Activated CD8-positive, alpha-beta T cell treated with anti-CD3 and anti-CD28 coated beads for 36 hours (primary cell): ENCODE measurements at places on chromosomes 12 and 14. TPM values are rescaled to one million over a fixed set of nuclear protein-coding genes. Genes with fewer than 3 reads are reported as not detected.
A peak's percentile ranks its signal among the peaks of the same experiment; 100 is the strongest.

Gene KRT79
- 0.87 TPM for total RNA-seq

Gene PLBD1
- total RNA-seq, result 0.14 TPM

Gene OTOGL
- not detected for total RNA-seq

Gene GARIN6
- total RNA-seq, result not detected

GRCh38 chr12:25283006-25283405 lies 32.3 kb upstream of the KRAS start:
- no peaks in the 10 kb centered on the region for H3K27me3 ChIP-seq
- H3K27ac ChIP-seq, result no peak overlapping the region
- no peak for DNase-seq
- no peak overlapping the region for H3K4me3 ChIP-seq

DNA sequence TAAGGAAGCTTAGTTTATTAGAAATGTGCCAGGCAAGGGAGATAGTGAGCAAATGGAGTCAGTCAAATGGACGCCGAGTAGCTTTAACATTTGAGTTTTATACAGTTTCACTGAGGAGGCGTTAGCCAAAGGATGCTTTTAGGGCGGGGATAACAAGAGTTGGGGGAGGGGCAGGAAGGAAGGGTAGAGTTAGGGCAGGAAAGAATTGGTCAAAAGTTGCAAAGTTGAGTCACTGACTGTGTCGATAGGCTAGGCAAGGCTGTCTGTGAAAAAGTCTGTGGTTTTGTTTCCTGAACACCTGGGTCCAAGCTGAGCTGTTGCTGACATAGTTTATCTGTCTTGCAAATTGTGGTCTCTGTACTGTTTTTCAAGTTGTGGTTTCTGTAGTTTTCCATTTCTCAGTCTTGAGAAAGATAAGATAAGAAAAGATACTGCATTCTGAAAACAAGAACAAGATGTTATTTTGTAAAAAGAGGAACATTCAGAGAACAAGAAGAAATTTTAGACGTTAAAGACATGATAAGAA lies 62.6 kb upstream of the RESF1 start:
- peak; percentile 94 for DNase-seq
- peak overlapping the region; percentile 43 for H3K4me3 ChIP-seq

DNA sequence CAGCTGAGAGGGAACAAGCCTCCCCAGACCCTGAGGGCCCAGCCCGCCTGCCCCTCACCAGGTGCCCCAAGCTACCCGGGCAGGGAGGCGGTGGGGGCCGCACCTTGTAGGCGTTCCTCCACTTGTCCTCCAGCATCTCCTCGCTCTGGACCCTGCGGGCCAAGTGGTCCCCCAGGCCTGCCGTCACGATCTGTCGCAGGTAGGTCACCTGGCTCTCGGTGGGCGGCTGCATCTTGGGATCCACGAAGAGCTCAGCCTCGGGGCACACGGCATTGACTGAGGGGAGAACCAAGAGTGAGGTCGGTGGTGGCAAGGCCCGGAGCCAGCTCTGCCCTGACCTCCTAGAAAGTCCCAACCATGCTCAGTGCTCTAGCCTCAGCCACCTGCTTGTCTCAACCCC lies 36.6 kb downstream of the DHX37 start:
- DNase-seq, result no peak
- no peak overlapping the region for H3K27ac ChIP-seq
- H3K4me1 ChIP-seq, result no peaks in the 10 kb centered on the region
- no peaks in the 10 kb centered on the region for H3K27me3 ChIP-seq

GRCh38 chr14:99875421-99875820 lies 82.2 kb downstream of the EML1 start:
- H3K27ac ChIP-seq, result no peak overlapping the region
- no peak for DNase-seq
- no peak overlapping the region for H3K4me3 ChIP-seq
- no peaks in the 10 kb centered on the region for H3K36me3 ChIP-seq
- no peaks in the 10 kb centered on the region for H3K4me1 ChIP-seq

DNA sequence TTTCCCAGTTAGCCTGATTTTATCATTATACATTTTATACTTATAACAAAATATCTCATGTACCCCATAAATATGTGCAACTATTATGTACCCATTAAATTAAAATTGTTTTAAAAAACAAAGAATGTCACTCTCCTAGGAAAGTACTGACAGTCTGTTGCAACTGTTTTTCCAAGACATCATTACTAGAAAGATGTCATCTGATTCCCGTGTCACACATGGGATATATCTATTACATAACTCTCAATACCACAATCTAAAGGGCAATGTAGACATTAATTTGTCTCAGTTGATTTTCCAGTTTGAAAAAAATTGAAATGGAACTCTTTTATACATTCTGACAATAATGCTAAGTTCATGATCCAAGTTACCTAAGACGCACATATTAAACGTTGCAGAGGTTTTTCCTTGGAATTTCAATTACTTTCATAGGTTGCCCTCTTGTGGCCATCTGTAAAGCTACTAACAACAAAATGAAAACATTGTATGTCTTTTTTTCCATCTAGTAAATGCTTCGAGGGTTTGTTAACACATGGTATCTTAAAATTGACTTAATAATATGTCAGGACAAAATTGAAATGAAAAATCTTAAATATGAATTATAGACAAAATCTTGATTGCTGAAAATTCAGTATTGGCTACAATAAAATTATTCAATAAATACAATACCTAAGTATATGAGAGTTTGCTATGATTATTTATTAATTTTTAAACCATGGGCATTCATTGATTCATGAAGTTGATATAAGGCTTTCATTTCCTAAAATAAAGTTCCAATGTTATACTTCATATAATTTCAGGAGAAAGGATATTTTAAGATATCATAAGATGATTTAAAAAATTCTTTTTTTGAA lies 131.6 kb downstream of the PPFIA2 start:
- no peaks in the 10 kb centered on the region for H3K4me1 ChIP-seq
- peaks cover 3% of the 10 kb centered on the region for H3K27me3 ChIP-seq
- no peaks in the 10 kb centered on the region for H3K36me3 ChIP-seq
- H3K27ac ChIP-seq, result no peak overlapping the region
- H3K4me3 ChIP-seq, result no peak overlapping the region

DNA sequence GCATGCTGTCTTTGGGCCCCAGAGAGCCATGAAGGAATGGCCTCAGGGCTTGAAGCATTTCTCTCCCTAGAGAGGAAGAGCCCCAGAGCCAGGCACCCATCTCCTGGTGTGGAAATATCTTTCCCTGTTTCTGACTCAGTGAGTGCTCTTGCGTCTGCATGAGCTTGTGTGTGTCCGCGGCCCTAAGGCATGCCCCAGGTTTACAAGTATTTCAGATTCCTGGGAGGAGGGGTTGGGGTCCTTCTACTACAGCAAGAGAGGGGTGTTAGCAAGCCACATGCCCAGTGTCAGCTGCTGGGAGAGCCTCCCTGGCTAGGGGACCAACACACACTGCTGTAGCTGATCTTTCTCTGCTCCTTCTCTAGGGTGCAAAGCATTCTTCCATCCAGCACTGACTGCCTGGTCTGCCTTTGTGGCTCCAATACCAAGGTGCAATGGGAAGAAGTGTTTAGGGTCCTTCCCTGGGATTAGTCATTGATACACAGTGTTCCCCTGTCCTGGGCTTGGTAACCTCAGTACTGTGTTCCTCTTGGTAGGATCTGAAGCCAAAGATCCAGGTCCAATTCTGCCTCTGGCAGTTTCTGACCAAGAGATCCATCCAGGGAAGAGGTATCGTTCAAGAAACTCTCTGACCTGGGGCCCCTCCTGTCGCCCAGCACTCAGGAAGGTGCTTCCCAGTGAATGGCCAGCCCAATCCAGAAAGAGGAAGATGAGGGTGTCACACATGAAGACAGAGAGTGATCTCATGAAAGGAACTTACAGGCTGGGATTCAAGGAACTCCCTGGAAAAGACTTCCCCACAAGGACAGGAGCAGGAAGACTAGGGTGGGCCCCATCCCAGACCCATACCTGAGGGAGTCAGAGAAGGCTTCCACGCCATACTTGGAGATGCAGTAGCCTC lies 3.1 kb downstream of the RDH16 start:
- no peaks in the 10 kb centered on the region for H3K36me3 ChIP-seq
- H3K27me3 ChIP-seq, result no peaks in the 10 kb centered on the region
- H3K4me3 ChIP-seq, result no peak overlapping the region
- no peak overlapping the region for H3K27ac ChIP-seq
- H3K4me1 ChIP-seq, result no peaks in the 10 kb centered on the region

DNA sequence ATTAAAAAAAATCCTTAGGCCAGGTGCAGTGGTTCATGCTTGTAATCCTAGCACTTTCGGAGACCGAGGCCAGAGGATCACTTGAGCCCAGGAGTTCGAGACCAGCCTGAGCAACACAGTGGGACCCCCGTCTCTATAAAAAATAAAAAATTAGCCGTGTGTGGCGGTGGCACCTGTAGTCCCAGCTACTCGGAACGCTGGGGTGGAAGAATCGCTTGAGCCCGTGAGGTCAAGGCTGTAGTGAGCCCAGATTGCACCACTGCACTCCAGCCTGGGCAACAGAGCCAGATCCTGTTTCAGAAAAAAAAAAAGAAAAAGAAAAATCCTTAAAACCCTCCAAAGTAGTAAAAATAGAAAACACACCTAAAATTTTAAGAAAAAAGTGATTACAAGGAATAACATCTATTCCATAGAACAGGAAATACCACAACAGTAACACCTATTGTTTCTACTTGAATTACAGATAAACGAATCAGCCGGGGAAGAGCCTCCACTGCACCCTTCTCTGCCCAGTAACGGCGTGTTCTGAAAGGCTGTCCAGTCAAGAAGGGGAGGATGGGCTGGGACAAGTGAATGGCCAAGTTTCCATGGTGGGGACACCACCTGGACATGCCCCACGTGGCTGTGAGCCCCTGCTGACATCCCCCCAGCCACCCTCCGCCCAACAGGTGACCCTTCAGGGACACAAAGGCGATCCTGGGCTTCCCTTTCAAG lies 17.8 kb downstream of the POLE start:
- H3K27me3 ChIP-seq, result no peaks in the 10 kb centered on the region
- peaks cover 64% of the 10 kb centered on the region for H3K36me3 ChIP-seq
- no peaks in the 10 kb centered on the region for H3K4me1 ChIP-seq
- no peak overlapping the region for H3K4me3 ChIP-seq
- DNase-seq, result no peak

GRCh38 chr12:132186208-132186856 lies 42.1 kb downstream of the NOC4L start:
- H3K27ac ChIP-seq, result peak overlapping the region; percentile 84
- H3K4me3 ChIP-seq, result peak overlapping the region; percentile 63
- no peak for DNase-seq

DNA sequence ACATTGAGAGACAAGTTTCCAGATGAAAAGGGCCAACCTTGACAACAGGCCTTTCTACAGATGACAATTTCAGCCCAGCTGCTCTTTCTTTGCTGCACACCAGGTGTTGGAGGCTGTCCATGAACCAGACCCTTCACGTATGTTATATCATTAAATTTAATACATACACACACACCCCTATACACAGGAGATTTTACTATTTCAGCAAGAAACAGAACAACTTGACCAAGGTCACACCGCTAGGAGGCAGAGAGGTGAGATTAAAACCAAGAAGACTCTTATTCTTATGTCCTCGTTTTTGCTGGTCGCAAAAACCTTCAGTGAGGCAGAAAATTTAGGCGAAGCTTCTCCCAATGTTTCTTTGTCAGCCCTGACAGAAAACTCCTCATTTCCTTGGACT lies 1585.9 kb downstream of the AACS start:
- no peaks in the 10 kb centered on the region for H3K27me3 ChIP-seq
- H3K4me1 ChIP-seq, result no peaks in the 10 kb centered on the region
- no peak overlapping the region for H3K27ac ChIP-seq
- no peaks in the 10 kb centered on the region for H3K36me3 ChIP-seq

DNA sequence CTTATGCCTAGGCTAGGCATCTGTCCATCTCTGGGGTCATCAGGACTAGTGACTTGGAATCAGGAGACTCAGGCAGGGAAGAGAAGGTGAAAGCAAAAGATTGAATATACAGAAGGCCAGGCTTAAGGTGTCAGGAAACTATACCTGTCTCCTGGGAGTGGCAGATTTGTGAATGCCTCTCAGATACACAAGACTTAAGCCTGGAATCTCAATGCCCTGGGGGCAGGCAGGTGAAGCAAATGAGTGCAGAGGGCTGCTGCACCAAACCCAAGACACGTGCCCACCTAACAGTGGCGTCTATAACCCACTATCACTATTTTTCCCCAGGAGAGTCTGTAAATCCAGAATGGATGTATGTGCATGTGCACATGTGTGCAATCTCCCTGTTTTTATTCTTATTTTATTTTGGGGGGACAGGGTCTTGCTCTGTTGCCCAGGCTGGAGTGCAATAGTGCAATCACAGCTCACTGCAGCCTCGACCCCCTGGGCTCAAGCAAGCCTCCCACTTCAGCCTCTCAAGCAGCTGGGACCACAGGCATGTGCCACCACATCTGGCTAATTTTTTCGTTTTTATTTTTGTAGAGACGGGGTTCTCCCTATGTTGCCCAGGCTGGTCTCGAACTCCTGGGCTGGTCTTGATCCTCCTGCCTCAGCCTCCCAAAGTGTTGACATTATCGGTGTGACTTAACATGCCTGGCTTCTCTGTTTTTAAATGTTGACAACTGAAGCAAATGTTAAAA lies 31.9 kb upstream of the FOS start:
- H3K4me3 ChIP-seq, result no peak overlapping the region
- H3K27me3 ChIP-seq, result peaks cover 4% of the 10 kb centered on the region
- no peaks in the 10 kb centered on the region for H3K36me3 ChIP-seq
- DNase-seq, result no peak
- H3K4me1 ChIP-seq, result peaks cover 57% of the 10 kb centered on the region

DNA sequence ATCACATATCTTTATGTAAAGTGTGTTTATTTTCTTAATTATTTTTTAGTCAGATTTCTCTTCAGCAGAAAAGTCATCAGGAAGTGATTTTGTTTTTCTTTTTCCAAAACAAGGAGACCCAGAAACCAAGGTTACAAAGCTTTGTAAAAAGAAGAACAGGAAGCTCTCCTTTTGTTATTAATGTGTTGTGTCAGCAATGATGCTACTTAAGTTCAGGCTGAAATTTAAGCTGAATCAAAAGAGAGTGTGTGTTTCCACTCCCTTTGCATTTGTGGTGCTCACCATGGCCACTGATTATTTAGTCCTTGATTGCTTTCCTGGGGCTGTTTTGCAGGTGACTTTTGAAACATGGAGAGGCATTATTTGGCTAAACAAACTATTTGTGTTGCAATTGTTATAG lies 155.3 kb upstream of the ATP2B1 start:
- DNase-seq, result peak; percentile 12
- H3K4me1 ChIP-seq, result peaks cover 46% of the 10 kb centered on the region
- H3K36me3 ChIP-seq, result peaks cover 4% of the 10 kb centered on the region
- H3K27me3 ChIP-seq, result no peaks in the 10 kb centered on the region
- H3K4me3 ChIP-seq, result peak overlapping the region; percentile 69

GRCh38 chr12:6463216-6463615 lies 7.3 kb downstream of the VAMP1 start:
- H3K4me1 ChIP-seq, result peaks cover 89% of the 10 kb centered on the region
- peaks cover 96% of the 10 kb centered on the region for H3K36me3 ChIP-seq
- peak; percentile 57 for DNase-seq
- no peaks in the 10 kb centered on the region for H3K27me3 ChIP-seq
- peak overlapping the region; percentile 76 for H3K4me3 ChIP-seq
